Stimulated activated CD4-positive, alpha-beta T cell treated with anti-CD3 and anti-CD28 coated beads, Interleukin-1b, Interleukin-23, amount 100 ng/mL, for 1 hour (primary cell): ENCODE measurements at places on chromosomes 1 and 21.

DNA sequence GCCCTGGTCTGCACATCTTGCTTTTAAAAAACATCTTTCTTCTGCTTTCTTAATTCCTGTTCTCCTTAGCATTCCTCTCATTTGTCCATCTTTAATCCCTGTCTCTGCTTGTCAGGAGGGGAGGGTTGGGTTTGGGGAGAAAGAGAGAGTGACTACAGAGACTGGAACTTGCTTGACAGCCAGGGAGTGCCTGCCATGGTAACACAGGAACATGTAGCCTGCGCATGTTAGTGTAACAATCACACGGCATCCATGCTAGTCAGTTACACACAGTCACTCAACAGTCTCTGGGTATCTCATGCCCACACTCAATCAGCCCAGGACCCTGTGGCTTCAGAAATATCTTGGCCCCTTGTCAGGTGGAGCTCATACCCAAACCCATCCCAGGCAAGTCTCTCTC lies 818 bp upstream of the TFAP2E start:
- no peak for DNase-seq

DNA sequence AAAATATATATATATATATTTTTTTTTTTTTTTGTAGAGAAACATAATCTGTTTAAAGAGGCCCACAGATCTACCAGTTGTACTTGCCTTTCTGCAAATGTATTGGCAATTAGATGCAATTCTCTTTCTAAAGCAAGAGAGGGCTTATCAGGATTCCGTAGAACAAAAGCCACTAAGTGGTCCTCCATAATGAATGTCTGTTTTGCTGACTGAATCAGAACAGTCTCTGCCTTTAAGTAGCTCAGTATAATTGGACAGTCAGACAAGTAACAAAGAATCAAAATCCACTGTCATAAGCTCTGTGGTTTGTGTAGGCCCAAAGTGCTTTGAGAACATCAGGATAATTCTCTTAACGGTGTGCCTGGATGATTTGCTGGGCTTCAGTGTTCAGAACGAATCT lies 17.3 kb downstream of the SARS1 start:
- no peak for DNase-seq

DNA sequence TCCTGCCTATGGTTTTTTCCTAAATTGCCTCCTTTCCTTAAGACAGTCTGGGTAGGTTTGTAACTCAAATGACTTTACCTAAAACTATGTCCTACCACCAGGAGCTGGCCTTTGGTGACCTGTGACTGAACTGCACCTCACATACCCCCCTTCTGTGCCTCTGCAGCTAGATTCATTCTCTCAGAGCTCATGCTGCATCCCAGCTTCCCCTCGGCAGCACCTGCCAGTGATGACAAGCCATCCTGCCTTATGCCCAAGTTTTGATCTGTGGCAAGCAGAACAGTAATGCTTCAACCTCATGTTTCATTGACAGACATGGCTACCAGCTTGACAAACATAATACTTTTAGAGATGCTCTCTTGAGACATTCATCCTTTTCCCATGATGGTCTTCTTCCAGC lies 141.9 kb downstream of the TSEN15 start:
- DNase-seq, result no peak

DNA sequence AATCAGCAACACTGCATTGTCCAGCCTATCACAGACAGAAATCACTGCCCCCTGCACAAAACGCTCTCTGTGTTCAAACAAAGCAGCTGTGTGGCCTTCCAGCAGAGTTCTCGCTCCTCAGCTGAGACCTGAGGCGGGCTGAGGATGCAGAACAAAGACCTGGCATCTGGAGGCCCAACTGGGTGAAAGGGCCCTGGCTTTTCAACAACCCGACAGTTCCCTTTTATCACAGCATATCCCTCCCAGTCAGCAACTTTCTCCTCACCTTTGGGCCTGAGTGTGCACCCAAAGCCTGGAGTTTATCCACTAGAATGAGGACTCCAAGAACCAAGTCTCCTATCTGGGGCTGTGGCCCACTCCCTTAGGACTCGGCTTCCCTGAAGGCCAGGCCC lies 42.6 kb upstream of the A3GALT2 start:
- DNase-seq, result no peak

DNA sequence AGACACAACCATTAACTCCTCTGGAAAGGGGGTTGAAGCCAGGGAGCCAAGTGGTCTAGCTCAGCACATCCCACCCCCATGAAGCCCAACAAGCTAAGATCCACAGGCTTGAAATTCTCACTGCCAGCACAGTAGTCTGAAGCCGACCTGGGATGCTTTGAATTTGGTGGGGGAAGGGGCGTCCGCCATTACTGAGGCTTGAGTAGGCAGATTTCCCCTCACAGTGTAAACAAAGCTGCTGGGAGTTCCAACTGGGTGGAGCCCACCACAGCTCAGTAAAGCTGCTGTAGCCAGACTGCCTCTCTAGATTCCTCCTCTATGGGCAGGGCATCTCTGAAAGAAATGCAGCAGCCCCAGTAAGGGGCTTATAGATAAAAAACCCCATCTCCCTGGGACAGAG lies 193.5 kb downstream of the GPATCH2 start:
- DNase-seq, result no peak

- no peak for DNase-seq
These were observed 12.8 kb downstream of the TMCC2 start for GRCh38 chr1:205240569-205240968.

DNA sequence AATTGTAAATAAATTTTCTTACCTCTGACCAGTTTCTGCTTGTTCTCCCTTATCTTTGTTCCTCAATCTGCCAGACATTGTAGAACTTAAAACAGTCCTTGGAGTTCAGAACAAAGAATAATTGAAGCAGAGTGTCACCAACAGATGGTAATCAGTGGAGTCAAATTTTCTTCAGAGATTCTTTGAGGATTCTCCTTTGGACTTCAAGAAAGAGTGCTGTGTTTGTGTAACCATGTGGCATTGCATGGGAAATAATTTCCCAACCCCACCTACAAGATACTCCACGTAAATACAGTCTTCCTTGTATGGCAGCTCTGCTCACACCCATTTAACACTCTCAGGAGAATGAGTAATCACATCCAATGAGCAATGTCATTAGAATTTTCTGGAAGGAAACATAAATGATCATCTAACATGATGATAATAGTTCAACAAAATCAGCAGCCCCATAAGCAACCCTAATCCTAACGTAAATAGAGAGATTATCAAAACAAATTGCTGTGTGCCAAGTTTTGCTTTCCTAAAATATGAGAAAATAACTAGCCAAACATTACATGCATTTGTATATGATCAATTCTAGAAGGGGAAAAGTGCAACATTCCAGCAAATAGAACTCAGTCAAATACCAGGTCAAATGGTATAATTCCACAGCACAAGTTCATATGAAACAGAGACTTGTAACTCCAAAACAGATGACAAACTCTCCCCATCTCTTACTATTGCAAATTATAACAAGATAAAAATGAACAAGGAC lies 6.9 kb upstream of the DENND1B start:
- no peak for DNase-seq

DNA sequence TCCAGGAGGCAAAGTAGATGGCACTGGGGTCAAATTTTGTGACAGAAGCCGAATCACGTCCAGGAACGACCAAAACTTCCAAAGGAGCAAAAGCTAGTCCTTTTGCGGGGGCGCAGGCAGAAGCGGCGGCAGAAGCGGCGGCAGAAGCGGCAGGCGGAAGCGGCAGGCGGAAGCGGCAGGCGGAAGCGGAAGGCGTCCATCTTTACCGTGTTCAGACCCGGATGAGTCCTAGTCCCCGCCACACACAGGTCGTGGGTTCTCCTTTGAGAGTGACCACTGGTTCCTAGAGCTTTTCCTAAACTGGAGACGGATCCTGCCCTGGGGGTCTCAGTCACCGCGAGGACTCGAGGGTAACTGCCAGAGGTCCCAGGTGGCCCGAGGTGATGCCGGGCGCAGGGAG lies 53.6 kb downstream of the POFUT2 start:
- no peak for DNase-seq

GRCh38 chr1:165637427-165637826 lies 6.4 kb downstream of the MGST3 start:
- DNase-seq, result no peak

GRCh38 chr1:93615582-93616150 lies 66.0 kb downstream of the BCAR3 start:
- DNase-seq, result no peak

DNA sequence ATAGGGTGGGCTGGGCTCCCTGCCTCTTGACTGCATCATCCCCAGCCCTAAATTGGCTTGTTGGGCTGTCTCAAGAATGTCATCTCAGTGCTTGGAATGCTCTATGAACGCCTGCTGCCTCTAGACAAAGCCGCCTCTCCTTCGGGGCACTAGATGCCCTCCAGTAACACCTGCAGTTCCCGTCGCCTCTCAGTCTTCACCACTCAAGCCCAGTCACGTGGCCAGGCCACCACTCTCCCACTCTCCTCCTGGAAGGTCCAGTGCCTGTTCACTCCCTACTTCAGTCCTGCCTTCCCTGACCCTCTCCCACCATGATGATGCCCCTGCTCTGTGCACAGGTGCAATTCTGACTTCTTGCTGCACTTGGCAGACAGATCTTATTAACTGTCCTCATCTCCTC lies 7.0 kb downstream of the TAS1R2 start:
- no peak for DNase-seq

- DNase-seq, result peak; percentile 9
These were observed 12.6 kb downstream of the FLG2 start for GRCh38 chr1:152347116-152347728.

GRCh38 chr1:239617731-239618130 lies 231.4 kb downstream of the CHRM3 start:
- no peak for DNase-seq

- no peak for DNase-seq
These were observed 1615.8 kb downstream of the PLA2G4A start for GRCh38 chr1:188444526-188444925.

- no peak for DNase-seq
These were observed 64.8 kb downstream of the DHRS3 start for GRCh38 chr1:12552951-12553921.

- no peak for DNase-seq
These were observed 247.5 kb downstream of the USH2A start for GRCh38 chr1:216175714-216176113.

DNA sequence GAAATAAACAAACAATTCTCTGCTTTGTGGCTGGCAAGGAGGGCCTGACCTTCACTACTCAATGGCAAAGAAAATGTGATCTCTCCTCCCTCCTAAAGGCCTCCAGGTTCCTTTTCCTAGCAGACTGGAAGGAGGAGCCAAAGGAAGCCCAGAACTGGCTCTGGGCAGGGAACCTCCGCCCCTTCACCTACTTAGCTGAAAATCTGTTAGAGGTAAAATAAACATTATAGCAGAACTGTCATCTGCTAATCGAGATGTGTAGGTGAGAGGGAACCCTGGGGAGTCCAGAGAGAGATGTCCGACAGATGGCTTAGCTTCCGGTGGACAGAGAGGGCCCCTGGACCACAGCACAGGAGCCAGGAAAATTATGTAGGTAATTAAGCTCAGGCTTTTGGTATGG lies 75.2 kb upstream of the KCNA3 start:
- no peak for DNase-seq

GRCh38 chr1:115282807-115283208 lies 55.2 kb downstream of the NGF start:
- no peak for DNase-seq

- DNase-seq, result no peak
These were observed 16.7 kb upstream of the VSIG8 start for GRCh38 chr1:159879136-159879535.

- no peak for DNase-seq
These were observed 141.7 kb upstream of the SOD1 start for GRCh38 chr21:31517664-31518414.

DNA sequence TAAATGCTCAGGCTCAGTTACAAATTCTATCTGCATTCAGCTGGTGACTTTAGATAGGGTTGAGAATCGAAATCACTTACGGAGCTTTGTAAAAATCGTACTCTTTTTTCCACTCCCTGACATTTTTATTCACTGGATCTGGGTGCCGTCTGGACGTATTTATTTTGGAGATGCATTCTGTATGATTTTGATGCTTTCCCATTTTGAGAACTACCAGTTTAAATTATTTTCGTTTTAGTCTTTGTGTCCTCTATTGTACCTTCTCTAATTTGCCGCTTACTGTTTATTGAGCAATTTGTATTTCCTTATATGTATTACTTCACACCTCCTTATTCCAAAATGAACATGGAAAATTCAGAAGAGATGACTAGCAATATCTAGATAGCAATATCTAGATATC lies 96.2 kb downstream of the FASLG start:
- no peak for DNase-seq

- DNase-seq, result no peak
These were observed 223.6 kb upstream of the RAB4A start for GRCh38 chr1:229047161-229047839.

DNA sequence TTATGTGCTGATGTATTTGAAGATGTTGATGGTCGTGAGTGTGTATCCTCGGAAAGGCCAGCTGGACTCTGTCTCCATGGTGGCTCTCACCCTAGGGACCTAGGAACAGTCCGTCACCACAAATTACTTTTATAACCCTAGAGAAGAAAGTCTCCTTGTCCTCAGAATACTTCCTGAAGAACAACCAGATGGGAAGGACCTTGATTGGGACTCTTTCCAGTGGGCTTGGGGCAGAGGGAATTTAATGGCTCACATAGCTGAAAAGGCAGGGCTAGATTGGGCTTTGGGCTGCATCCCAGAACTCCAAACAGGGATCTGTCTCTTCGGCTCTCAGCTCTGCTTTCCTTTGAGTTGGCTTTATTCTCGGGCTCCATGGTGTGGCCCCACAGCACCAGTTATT lies 90.8 kb downstream of the TBX19 start:
- no peak for DNase-seq

- DNase-seq, result no peak
These were observed 63.1 kb upstream of the CXADR start for GRCh38 chr21:17449701-17450100.

DNA sequence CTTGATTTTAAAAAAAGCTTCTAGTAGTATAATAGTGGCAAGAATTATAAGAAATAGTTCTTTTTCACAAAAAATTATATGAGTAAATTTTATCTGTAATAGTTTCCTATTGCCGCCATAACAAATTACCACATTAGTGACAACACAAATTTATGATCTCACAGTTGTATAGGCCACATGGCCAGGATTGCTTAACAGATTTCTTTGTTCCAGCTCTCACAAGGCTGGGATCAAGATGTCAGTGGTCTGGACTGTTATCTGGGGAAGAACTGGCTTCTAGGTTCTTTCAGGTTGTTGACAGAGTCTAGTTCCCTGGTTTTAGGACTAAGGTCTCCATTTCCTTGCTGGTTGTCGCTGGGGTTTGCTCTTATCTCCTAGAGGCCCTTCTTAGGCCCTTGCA lies 236.4 kb downstream of the USP25 start:
- DNase-seq, result no peak
